ENCODE measurements at places on chromosomes 3 and 15. TPM values are rescaled to one million over a fixed set of nuclear protein-coding genes. Genes with fewer than 3 reads are reported as not detected.

KIF7 gene
- 9.4 TPM for total RNA-seq

MAP6D1 gene
- 2.0 TPM for total RNA-seq

GOLGA6L10 gene
- 2.0 TPM for total RNA-seq

COL6A6 gene
- 31.5 TPM for total RNA-seq

ZBTB47 gene
- 17.1 TPM for total RNA-seq

TBL1XR1 gene
- 252 TPM for total RNA-seq

CATSPER2 gene
- 4.7 TPM for total RNA-seq

LRRC3B gene
- 7.1 TPM for total RNA-seq

TRPC1 gene
- 86.2 TPM for total RNA-seq

UNC13C gene
- total RNA-seq: 9.9 TPM

FAM174B gene
- total RNA-seq: 26.1 TPM

KCNMB2 gene
- total RNA-seq: 6.1 TPM

ITPKA gene
- total RNA-seq: 0.37 TPM

GPR160 gene
- 25.9 TPM for total RNA-seq

MINDY2 gene
- 62.1 TPM for total RNA-seq

SMCO1 gene
- total RNA-seq: not detected

SLC9C1 gene
- 1.9 TPM for total RNA-seq

ZKSCAN7 gene
- total RNA-seq: 19.5 TPM

VPS13C gene
- total RNA-seq: 202 TPM

IL12A gene
- 0.58 TPM for total RNA-seq

C3orf22 gene
- total RNA-seq: not detected

CSTA gene
- total RNA-seq: 10.0 TPM

ACTC1 gene
- 187 TPM for total RNA-seq

CILP gene
- total RNA-seq: 49.3 TPM

A4GNT gene
- total RNA-seq: not detected

ANAPC13 gene
- 57.1 TPM for total RNA-seq

FOXL2 gene
- not detected for total RNA-seq

SELENOK gene
- total RNA-seq: 54.4 TPM

CRYBG3 gene
- total RNA-seq: 67.5 TPM

FOXB1 gene
- total RNA-seq: not detected

MCF2L2 gene
- 3.6 TPM for total RNA-seq

TMEM44 gene
- total RNA-seq: 11.7 TPM

ATOSA gene
- total RNA-seq: 101 TPM

IL17RE gene
- 1.2 TPM for total RNA-seq

TTLL13 gene
- not detected for total RNA-seq

CYP1A1 gene
- total RNA-seq: 0.26 TPM

All from urinary bladder (tissue), 4 donors.